ENCODE measurements at places on chromosomes 1 and 21.

- DNase-seq, result no peak
Observed at GRCh38 chr1:229323201-229323600, 19.6 kb downstream of the CCSAP start.

DNA sequence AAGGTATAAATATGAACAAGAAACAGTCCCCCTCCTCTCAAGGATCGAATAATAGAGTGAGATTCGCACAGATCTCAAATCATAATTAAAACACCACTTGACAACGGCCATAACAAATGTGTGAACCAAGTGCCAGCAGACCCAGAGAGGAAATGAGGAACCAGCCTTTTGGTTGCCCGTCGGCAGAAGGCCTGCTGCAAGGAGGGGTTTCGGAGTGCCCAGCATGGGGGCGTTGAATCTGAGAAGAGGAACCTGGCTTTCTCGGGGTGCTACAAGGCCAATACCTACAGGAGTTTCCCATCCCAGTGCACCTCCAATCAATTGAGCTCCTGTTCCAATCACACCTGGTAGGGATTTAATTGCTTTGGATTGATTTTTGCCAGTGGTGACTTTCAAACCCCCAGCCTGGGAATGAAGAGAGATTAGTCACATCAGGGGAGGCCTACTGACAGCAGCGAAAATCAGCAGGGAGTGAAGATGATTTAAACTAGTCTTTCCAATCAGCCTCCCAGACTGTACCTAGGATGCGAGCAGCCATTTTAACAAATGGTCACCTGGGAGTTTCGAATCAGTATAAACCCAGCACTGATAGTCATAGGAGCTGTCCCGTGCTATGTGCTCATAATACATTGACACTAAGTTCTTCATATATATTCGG, 263.8 kb downstream of the KAZN start:
- DNase-seq, result no peak

DNA sequence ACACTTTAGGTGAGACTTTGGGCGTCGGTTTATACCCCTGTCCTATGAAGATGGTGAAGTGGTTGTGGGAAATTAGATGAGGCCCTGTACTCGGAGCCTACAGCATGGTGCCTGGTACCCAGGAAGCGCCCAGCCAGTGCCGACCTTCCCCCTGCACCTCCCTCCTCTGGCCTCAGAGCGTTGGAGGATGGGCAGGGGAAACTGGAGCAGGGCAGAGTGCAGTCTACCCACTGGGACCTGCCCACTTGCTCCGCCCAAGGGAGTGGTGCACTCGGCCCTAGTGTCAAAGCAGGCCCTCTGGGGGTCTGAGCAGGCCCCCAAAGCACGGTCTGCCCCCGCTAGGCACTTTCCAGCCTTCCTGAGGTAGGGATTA, 13.0 kb upstream of the TTC22 start:
- no peak for DNase-seq

- DNase-seq, result no peak
Observed at GRCh38 chr1:108584428-108584856, 24.5 kb downstream of the EEIG2 start.

- DNase-seq, result no peak
Observed at GRCh38 chr1:11132563-11133293, 33.1 kb upstream of the EXOSC10 start.

- no peak for DNase-seq
Observed at GRCh38 chr1:21616372-21616771, 52.8 kb downstream of the RAP1GAP start.

GRCh38 chr1:180586671-180587155, 27.9 kb downstream of the OVAAL start:
- DNase-seq, result no peak

All from liver (tissue), 10 donors.